Bone marrow (tissue), 2 donors: ENCODE measurements at places on chromosomes 1 and 21.

DNA sequence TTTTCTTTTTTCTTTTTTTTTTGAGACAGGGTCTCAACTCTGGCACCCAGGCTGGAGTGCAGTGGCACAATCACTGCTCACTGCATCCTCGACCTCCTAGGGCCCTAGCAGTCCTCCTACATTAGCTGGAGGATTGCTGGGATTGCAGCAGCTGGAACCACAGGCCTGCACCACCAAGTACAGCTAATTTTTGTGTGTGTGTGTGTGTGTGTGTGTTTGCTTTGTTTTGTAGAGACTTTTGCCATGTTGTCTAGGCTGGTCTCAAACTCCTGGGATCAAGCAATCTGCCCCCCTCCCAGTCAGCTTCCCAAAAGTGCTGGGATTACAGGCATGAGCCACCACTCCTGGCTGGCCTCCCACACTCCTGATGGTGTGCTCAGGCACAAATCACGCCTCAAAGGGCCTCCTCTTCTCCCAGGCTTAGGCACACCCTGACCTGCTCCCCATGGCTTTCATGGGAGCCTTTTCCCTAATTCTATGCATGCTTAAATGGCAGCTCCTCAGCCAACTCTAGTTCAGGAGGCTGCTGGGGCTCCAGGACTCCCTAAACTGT lies 9.4 kb downstream of the FAM229A start:
- DNase-seq: no peak

- DNase-seq: no peak
Measured at GRCh38 chr1:203146537-203146936, 19.0 kb downstream of the ADORA1 start.

DNA sequence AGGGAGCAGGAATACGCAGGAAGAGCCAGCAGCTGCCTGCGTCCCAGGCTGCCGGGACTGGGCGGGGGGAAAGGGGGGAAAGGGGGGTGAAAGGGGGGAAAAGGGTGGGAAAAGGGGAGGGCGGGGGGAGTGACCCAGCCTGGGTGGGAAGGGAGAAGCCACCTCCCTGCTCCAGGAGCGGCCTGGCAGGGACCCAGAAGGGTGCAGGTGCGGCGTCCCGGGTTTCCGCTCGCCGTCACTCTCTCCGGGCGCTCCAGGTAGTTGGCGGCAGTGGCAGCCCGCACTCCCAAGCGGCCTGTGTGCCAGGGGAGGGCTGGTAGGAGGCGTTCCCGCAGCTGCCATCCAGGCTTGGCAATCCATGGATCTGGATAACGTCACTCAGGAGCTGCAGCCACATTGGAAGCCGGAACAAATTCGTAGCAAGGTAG lies 141.0 kb upstream of the NGF start:
- no peak for DNase-seq

DNA sequence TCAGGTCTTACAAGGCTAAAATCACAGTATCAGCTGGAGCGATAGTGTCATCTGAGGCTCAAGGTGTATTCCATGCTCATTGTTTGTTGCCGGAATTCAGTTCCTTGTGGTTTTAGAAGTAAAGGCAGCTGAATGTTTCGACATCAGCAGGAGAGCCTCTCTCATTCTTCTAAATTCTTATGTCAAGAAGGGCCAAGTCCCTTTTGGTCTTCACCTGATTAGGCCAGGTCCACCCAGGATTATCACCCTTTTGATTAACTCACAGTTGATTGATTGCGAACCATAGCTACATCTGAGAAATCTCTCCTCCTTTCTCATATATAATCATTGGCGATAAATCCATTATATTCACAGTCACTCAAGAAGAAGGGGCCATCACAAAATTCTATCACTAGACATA lies 806.7 kb upstream of the PRMT6 start:
- no peak for DNase-seq

DNA sequence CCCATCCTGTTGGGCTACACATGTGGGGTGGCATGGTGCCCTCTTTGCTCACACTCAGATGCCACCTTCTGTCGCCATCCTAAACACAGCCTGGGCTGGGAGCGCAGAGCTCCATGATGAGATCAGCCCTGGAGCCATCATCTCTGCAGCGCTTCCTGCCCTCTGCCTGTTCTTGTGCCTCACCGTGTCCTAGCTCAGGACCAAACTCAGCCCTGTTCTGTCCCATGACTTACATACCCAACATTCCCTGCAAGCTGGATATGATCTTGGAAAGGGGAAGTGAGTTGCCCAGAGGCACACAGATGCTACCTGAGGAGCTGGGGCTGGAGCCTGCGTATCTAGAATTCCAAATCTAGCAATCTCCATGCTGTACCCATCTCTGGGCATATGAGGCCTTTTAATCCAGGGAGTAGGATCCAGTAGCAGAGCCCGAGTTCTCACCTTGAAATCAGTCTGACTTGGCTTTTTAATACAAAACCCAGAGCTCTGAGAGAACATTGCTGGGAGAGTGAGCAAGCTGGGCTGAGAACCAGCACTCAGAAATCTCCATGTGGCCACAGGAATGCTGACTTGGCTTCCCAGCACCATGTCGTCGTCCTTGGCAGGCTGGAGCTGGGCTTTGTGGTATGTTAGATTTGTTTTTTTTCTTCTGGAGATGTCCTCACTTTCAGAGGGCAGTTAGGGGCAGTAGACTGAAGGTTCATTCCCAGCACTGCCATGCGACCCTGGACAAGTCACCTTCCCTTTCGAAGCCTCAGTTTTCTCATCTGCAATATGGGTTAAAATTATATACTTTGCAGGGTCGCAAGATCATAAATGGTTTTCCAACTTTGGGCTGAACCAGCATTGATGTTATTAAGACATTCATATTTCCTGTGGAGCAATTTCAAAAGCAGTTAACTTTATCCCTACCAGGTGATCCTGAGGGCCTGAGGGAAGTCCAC lies 2.6 kb downstream of the ALPL start:
- no peak for DNase-seq

DNA sequence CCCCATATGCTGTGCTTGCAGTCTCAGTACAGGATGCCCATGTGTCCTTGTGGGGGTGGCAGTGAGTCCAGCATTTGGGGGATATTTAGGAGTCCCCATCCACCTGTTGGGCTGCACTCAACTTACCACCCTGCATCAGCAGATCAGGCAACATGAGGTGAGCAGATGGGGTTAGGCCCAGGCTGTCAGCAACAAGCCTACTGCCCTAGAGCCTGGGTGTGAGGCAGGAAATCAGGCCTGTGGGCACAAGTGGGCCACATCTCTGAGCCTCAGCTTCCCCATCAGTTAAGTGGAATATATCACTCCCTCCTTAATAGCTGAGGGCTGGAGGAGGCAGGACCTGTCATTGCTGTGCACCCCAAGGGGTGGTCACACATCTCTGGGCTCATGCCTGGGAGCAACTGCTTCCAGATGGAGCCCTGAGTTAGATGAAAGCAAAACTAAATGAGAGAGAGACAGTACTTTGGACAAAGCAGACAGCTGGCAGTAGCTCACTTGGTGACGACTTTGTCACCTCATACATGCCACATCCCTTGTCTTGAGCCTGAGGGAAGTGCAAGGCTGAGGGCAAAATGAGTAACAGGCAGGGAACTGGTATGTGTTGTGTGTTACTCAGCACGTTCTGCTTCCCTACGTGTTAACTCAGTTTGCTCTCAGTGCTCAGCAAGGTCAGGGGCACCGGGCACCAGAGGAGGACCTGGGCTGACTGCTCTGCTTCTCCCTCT lies 48.4 kb downstream of the TRIM11 start:
- DNase-seq: no peak

- no peak for DNase-seq
Measured at GRCh38 chr1:22830041-22830566, 119.5 kb downstream of the EPHB2 start.

GRCh38 chr1:205235951-205236350 lies 8.2 kb downstream of the TMCC2 start:
- DNase-seq: no peak

- no peak for DNase-seq
Measured at GRCh38 chr21:34363733-34364132, at the start of gene KCNE2. Gene KCNE2 (plus strand): TSS chr21:34364006. CDS start chr21:34370479, 6,473 bp downstream.

DNA sequence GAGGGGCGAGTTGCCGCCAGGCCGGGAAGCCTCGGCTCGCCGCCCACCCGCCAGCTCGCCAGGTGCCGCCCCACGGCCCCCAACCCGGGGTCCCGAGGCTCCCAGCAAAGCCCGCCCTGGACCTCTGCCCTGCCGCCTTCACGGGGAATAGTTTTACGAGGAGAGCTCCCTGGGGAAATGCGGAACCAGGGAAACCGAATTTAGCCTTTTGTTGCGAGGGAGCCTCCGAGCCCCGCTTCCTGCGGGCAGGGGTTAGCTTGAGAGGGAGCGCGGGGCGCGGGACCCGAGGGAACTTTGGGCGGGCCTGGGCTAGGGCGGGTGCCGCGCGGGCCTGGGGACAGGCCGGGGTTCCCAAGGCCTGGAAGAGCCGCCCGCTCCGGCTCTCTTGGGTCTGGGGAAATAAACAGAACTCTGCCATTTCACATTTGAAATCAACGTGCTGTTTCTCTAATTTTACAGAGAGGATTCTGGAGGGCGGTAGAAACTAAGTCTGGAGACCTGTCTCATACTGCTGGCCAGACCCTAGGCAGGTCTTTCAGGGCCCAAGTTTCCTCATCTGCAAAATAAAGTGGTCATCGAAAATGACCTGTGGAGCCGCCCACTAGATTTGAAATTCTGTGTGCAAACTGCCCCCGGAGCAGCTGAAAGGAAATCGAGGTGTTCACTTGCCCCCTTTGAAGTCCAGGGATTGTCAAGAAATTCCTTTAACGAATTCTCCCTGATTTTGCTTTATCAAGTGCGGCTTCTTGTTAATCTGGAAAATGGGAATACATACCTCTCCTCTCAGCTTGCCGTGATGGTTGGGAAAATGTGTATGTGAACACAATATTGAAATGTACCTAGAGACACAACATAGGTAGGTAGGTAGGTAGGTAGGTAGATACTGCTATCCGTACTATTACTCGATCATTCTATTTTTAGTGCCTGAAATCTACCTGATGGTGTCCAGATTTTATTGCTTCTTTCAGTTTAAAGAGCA lies 749 bp upstream of the GLUL start:
- peak; percentile 77 for DNase-seq

DNA sequence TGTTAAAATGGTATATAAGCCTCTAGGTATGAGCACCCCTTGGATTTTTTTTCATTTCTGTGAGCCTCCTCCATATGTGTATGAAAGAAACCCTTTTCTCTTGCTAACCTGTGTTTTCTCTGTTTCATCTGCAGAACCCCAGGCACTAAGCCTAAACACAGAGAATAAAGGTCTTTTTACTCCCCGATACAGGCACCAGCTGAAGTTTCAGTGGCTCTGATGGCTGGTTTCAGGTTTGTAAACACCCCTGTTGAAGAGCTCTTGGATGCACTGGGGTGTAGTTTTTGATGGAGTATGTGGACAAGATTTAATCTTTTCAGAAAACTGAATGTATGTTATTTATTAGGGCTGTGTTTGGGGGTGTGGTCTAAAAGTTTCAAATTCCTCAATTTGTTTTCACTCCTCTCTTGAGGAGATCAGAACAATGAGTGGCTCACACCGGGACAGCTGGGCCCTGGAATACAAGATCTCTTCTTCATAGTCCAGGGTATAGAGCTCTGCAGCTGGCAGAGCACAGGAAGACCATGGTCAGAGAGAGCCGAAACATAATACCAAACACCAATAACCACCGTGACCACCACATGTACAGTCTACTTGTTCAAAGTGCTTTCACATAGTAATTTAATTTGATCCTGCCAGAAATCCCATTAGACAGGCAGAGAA lies 50.2 kb upstream of the VTCN1 start:
- no peak for DNase-seq

DNA sequence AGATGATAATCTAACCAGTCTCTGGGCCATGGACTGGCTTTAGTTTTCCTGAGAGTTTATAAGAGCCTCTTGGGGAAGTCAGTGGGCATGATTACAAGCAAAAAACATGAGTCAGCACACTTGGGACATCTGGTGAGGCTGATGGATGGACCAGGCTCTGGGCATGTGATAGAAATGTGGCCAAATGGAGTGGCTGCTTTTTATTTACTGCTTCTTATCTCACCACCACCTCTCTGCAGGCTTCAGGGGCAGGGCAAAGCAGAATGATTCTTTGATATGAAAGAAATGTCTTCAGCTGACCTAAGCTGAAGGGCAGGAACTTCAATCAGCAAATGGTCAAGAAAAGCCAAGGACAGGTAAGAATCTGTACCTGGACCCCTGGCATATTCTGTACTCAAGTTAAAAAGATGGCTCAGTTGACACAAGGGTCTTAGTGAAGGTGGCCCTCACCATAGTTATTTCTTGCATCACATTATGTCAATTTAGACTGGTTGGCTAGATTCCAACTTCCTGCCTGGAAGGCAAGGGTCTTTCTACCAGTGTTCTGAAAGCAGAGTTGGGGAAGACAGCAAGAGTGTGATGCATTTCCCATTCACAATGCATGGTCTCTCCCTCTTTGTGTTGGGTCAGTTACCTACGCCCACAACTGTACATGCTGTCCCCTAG lies 162.8 kb downstream of the FASLG start:
- DNase-seq: peak; percentile 11

GRCh38 chr1:40876891-40877290 lies 14.7 kb upstream of the CITED4 start:
- DNase-seq: no peak

DNA sequence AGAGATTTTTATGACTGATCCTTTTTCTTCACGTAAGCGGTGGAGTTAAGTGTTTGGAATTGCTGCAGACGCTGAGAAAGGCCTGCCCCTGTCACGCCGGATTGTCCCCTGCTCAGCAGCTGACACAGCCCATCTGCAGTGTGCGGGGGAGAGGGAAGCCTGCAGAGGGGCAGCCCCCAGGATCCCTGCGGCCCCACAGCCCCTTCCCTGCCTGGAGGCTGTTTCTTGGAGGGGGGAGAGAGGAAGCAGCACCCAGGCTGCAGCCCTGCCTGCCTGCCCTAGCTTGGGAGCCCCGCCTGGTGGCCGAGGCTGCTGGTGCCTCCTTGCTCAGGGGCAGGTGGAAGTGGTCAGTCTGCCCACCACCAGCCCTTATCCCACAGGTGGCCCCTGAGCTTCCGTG lies 50.7 kb downstream of the PRDM16 start:
- no peak for DNase-seq

GRCh38 chr1:12665511-12665910 lies 21.6 kb downstream of the AADACL4 start:
- no peak for DNase-seq

DNA sequence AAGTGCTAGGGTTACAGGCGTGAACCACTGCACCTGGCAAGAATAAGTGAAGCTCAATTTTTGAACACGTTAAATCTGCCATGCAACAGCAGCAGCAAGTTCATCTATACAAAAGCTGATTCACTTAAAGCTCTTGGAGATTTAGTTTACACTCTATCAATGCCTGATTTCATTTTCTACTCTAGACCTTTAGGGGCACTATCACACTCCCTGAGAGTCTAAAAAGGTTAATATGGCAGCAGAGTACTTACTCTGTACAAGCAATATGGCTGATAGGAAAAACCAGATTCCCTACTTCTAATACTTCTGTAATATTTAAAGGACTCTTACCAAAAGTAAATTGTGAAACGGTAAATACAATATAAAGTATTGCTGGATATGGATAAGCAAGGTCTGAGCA lies 4.8 kb downstream of the RBM34 start:
- no peak for DNase-seq
